SJCRH30 (cell line): ENCODE measurements at places on chromosomes 16 and 17. TPM values are rescaled to one million over a fixed set of nuclear protein-coding genes. Genes with fewer than 3 reads are reported as not detected.

The KREMEN2 gene
- 13.8 and 14.9 TPM in 2 replicates for total RNA-seq

The TVP23A gene
- total RNA-seq, result not detected in 2 replicates

The PRPF8 gene
- 144 and 145 TPM in 2 replicates for total RNA-seq

The MLKL gene
- not detected in 2 replicates for total RNA-seq

DNA sequence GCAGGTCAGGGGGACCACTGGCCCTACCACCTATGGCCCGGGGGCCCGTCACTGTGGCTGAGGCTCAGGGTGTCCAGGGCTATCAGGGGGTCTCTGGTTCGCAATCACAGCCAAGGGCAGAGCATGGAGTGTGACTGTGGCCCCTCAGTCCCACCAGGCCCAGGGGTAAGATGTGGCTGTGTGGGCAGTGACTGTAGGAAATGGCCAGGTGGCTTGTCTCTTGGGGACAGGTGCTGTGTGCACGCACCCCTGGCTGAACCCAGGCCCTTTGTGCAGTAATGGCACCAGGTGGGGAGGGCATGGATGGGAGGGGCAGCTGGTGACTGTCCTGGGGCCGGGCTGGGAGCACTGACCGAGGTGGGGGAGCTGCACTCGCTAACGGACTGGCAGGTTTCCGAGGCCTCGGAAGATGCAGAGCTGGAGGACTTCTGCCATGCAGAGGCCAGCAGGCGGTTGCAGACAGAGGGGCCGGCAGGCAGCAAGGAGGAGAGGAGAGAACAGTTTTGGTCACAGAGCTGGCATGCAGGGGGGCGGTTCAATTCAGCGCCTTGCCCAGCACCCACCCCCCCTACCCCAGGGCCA is 18.8 kb downstream of the IL34 start:
- DNase-seq, result no peak

DNA sequence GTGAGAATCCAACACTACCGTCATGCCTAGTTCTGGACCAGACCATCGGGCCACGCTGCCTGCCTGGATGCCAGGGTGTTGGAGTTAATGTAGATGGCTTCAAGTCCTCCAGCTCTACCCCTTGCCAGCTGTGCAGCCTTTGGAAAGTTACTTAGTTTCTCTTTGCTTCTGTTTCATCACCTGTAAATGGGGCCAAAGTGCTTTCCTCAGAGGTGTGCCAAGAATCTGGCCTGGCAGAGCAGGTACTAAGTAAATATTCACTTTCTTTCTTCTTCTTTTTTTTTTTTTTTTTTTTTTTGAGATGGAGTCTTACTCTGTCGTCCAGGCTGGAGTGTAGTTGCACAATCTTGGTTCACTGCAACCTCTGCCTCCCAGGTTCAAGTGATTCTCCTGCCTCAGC is 159.5 kb upstream of the RPL38 start:
- no peak for DNase-seq

DNA sequence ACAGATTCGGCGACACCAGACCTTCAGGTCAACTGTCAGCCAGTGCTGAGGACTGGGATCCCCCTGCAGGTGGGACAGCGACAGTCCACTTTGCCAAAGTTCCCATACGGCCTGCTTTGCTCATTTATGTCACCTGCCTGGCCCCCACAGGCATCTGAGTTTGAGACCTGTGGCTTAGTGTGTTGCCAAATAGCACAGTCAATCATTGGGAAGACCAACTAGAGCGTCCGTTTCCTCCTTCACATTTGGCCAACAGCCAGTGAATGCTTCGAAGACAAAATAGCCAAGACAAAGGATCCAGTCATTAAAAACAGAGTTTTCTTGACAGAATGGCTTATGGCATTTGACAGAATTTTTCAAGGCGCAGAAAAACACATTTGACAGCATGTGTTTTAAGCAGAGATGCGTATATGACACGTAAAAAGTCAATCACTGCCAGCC is 113.8 kb downstream of the ABCC12 start:
- peak; percentile 26 for DNase-seq

DNA sequence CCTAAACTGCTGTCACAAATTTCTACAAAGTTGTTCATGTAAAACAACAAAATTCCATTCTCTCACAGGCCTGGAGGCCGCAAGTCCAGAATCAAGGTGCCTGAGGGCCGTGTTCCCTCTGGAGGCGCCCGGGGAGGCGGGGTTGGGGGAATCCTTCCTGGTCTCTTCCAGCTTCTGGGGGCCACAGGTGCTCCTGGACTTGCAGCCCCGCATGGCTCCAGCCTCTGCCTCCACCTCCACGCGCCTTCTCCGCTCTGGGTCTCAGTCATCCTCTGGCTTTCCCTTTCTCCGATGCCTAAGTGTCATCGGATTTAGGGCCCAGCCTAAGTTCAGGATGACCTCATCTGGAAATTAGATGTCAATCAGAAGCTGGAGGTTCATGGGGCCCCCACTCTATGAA is 28.6 kb upstream of the BAHCC1 start:
- no peak for DNase-seq

GRCh38 chr17:16980813-16981731 is 9.2 kb upstream of the TNFRSF13B start:
- no peak for DNase-seq

The EPOP gene
- 6.1 and 6.6 TPM in 2 replicates for total RNA-seq

The SYT17 gene
- 10.6 and 11.3 TPM in 2 replicates for total RNA-seq

- peak; percentile 65 for DNase-seq
Observed at GRCh38 chr16:84423416-84423837, 55.1 kb downstream of the ATP2C2 start.

The MT1X gene
- total RNA-seq, result 95.4 and 97.1 TPM in 2 replicates

- DNase-seq, result no peak
Observed at GRCh38 chr17:10396524-10397163, 23.8 kb upstream of the MYH13 start.

The ARL17A gene
- total RNA-seq, result 23.6 and 30.4 TPM in 2 replicates

DNA sequence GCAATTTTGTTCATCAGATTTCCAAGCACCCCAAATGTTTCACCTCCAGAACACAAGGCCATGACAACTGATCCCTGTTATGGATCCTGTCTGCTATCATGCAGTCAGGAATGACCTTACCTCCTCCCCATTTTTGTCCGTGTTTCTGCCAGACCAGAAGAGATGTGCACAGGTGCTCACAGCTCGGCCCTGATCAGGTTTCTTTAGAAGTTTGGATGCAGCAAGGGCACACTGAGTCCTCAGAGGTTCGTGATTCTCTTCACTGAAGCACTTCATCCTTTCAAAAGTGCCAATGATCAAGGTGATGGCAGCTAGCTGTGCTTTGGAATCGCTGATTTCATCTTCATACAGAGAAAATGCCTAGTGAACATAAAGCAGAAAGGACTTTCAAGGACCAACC is 26.9 kb downstream of the VPS35 start:
- no peak for DNase-seq

- peak; percentile 70 for DNase-seq
Observed at GRCh38 chr16:3089717-3090592, 9.1 kb downstream of the ZSCAN10 start.

DNA sequence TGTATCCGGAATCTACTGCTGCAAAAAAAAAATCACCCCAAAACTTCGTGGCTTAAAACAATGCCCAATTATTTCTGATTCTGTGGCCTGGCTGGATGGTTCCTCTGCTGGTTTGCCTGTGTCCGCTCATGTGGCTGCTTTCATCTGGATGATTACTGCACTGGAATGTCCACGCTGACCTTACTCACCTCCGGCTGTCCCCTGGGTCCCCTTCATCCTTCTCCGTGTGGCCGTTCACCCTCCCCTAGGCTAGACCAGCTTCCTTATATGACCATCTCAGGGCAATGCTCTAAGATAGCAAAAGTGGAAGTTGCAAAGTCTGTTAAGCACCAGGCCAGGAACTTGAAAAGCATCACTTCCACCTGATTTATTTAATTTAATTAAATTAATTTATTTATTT is 31.4 kb upstream of the SPNS2 start:
- DNase-seq, result no peak

DNA sequence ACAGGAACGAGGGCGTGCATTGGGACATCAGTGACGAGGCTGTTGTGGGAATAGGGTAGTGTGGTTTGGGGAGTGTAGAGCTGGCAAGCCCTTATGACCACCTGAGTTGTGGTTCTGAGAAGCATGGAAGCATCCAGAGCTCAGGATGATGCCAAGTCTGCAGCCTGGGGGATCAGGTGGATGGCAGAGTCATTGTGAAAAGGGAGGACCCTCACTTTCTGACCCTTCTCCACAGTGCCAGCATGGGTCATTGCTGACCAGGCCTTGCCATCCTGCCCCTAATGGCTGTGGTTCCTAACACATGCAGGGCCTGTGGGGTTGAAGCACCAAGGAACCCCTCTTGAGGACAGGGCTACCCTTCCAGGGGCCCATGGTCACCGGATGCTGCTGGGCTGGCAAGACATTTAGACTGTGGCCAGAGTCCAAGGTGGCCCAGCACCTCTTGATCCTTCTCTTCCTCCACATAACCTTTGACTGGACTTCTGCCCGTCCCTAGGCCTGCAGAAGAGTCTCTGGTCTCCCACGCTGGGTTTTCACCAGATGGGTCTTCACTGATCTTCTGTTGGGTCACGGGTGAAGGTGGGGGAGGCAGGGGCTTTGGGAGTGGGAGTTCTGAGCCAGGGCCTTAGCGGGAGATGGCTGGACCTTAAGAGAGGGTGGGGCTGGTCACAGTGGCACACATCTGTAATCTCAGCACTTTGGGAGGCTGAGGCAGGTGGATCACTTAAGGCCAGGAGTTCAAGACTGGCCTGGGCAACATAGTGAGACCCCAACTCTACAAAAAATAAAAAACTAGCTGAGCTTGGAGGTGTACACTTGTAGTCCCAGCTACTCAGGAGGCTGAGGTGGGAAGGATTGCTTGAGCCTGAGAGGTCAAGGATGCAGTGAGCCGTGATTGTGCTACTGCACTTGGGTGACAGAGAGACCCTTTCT is 2.0 kb upstream of the PLA2G15 start:
- DNase-seq, result no peak

The CEMP1 gene
- not detected in 2 replicates for total RNA-seq

- DNase-seq, result no peak
Observed at GRCh38 chr17:56887552-56888467, 26.0 kb downstream of the TRIM25 start.

- no peak for DNase-seq
Observed at GRCh38 chr16:11392041-11392581, 46.9 kb downstream of the RMI2 start.

DNA sequence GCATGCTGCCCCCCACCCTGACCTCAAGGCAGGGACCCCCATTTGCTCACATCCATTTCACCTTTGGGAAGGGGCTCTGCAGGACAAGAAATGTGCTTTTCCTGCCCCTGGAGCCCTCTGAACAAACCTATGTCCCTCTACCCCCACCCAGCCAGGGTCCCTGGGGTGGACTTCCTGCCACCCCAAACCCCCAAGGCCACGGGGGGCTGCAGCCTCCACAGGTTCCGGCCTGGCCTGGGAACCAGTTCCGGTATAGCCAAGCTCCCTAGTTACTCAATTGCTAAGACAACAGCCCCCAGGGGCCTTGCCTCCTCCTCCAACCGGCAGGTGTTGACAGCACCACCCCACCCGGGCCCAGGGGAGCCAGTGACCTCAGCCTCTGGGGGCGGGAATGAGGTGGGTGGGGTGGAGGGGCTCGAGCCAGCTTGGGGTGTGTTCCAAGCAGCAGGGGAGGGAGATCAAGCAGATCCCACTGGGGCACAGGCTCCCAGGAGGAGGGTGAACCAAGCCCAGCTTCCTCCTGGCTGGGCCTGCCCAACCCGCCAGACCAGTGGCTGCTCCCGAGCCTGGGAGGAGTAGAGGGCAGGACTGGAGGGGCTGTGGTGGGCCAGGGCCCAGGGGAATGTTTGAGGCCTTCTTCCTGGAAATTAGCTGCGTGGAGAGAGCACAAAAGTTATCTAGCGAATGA is 6.6 kb downstream of the PNMT start:
- peak; percentile 52 for DNase-seq

The CTF1 gene
- total RNA-seq, result 1.3 and 1.4 TPM in 2 replicates

The SMTNL2 gene
- 0.23 TPM in 1 of 2 replicates, not detected in the other for total RNA-seq

GRCh38 chr17:82917699-82918345 is 78.0 kb upstream of the ZNF750 start:
- DNase-seq, result peak; percentile 71

The WFIKKN1 gene
- total RNA-seq, result 0.04 and 0.05 TPM in 2 replicates

DNA sequence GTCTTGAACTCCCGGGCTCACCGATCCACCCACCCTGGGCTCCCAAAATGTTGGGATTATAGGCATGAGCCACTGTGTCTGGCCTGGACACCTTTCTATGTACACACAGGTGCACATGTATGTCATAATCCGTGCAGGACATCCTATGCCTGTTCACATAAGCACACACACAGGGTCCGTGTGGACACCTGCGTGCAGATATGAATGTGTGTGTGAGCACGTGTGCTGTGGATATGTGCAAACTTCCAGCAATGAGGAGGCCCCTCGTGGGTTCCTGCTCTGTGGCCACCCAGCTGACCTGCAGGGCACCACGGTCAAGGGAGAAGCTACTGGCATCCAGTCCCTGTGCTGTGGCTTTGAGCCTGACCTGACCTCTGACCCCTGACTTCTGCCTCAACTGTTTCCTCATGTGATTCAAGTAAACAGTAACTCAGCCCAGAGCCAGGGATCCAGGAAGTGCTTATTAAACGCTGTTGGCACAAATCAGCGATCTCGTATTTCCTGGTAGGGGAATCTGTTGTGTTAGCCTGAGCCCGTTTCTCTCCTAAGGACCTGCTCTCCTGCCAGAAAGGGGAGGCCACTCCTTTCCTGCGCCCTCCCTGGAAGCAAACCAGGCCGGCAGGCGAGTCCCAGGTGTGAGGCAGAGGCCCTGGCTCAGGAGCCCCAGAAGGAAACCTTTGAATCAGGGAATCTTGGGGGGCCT is 6.5 kb downstream of the CPNE7 start:
- DNase-seq, result no peak
